CD4-positive, alpha-beta T cell treated with Interleukin-17A for 4 hours (primary cell): ENCODE measurements at places on chromosomes 12 and 14.

DNA sequence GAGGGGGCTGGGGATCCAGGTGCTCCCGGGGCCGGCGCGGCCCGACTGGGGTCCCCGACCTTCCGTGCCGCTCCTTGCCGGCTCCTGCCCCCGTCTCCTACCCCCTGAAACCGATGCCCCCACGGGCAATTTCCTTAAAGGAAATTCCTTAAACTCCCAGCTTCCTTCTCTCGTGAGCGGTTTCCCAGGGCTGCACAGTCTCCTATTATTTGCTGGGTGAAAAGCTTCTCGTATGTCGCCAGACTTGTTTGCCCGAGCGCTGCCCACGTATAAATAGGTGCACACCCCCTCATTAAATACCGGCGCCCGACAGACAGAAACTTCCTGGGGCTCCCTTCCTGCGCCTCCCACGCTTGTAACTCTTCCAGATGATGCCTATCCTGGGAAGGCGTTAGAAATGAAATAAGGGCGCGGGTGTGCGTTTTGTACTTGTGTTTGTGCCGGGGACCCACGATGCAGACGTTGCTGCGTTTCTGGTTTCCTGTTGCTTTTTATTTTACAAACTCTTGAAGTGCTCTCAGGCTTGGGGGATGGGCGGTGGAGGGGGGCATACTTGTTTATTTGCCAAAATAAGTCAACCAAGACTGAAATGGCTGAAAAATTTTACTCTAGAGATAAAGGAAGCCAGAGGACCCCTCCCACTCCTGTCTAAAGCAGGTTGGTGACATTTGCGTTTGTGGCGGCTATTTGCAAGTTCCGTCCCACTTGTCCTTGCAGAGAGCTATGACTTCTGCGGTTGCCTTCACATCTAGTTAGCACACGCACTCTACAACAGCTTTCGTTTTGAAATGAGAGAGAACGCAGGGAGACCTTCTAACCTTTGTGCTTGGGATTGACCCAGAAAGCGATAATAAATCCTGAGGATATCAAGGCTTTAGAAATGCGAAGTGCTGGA, 1.0 kb downstream of the HIP1R start:
- DNase-seq, result peak; percentile 71

- DNase-seq, result no peak
Measured at GRCh38 chr14:89957791-89958190, 2.1 kb downstream of the TDP1 start.

DNA sequence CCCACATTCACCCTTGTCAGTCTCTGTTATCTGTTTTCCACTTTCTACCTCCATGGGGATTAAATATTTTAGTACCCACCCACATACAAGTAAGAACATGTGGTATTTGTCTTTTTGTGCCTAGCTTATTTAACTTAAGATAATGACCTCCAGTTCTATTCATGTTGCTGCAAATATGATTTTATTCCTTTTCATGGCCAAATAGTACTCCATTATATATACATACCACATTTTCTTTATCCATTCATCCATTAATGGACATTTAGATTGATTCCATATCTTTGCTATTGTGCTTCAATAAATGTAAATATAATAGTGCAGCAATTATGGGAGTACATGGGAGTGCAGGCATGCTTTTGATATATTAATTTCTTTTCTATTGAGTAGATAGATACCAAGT, 185.8 kb downstream of the RPAP3 start:
- no peak for DNase-seq

DNA sequence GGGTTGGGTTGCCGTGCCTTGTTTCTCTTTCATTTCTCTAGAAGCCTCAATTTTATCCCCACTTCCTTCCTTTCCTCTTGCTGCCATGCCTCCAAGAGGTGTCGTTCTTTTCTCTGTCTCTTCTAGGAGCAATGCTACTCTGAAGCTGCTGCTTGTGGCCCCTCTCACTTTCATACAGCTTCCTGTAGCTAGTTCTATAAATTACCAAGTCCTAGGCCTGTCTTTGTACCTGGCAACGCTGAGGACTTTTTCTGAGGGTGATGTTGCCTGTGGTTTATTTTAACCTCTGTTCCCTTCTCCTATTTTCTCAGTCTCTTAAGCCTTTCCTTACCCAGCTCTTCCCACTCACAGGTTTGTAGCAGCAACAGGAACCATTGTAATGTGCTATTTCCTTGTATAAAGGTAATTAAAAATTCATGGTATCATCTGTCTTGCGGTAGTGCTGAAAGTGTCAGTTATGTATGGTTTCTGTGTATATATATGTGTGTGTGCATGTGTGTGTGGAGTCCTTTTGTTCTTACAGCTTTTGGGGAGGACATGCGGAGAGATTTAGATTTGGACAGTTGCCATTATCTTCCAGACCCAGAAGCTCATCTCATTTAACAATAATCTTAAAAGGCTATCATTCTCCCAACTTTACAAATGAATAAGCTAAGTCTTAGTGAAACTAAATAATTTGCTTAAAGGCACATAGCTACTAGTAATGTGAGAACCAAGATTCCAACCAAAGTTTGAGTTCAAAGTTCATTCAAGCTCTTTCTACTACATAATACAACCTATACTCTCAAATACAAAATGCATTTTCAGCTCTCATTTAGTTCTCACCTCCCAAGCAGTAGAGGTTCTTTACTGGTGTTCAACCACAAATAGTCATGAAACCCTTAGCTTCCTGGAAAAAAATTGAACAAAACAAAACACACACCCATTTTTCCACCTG, 43.8 kb downstream of the DDHD1 start:
- DNase-seq, result peak; percentile 64

DNA sequence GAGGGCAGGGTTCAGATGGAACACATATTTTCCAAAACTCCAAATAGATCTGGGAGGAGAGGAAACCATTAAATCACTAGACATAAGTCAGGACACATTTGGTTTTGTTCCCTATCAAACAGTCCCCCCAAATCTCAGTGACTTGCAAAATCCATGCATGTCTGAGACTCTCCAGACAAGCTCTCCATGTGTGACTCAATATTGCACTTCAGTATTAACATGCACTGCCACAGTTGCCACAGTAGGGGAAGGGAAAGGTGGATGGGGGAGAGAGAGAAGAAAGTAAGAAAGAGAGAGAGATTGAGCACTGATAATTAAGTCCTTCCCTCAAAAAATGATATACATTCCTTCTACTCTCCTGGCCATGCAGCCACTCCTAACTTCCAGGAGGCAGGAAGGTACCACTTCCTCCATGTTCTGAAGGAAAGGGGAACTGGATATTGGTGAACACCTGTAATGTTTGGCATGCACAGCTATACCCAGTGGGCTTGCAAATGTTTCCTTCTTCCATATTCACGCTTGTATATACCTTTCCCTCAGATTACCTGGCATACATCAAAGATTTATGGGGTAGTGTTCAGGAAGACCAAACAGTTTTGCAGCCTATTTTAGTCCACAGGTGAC, 310.0 kb downstream of the ZFP36L1 start:
- no peak for DNase-seq

- DNase-seq, result no peak
Measured at GRCh38 chr14:60257865-60258264, 8.8 kb downstream of the PPM1A start.

DNA sequence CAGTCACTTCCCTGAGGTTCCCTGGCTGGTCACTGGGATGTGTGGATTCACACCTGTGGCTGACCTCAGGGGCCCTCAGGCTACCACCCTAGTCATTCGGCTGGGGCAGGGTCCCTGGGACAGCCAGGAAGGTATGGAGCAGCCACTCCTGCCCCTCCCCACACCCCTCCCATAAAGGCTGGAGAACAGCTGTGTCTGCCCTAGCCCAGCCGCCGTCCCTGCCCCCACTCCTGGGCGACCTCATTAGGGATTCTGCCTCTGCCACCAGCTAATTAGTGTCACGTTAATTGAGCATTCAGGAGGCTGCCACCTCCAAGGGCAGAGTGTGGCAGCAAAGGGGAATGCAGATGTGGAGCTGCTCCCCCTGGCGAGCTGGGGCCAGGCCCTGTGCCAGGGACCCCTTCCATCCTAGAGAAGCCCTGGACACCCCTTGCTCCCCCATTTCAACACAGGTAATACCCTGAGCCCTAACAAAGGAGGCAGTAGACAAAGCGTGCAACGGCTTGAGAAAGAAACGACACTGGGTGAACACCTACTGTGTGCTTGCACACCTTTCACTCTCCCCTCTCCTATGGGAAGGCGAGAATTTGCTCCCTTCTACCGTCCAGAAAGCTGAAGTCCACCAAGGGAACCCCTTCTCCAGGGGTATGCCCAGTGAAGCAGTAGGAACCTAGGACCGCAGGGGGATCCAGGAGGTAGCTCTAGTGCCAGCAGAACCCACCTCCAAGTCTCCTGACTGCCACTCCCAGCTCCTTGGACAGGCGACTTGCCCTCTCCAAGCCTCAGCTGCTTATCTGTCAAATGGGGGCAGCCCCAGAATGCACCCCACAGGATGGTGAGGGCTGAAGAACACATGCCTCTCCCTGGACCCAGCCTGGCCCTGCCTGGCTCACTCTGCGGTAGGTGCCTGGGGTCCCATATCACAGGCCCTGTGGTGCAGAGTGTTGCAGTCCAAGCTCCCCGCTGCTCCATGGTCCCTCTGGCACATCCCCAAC, 45.1 kb downstream of the FAM222A start:
- no peak for DNase-seq

DNA sequence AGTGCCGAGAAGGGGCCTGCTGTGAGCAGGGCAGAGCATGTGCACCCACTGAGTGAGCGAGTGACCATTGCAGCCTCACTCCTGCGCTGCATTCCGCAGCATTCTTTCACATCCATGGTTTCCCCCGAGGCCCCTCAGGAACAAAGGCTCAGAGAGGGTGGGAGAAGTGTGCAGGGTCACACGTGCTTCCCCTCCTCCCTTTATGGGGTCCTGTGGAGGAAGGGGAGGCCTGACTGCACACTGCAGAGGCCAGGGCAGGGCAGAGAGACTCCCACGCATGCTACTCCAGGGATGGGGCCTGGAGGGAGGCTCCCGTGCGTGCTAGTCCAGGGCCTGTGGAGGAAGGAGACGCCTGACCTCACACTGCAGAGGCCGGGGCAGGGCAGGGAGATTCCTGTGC, 63.2 kb downstream of the DIO3 start:
- DNase-seq, result no peak

DNA sequence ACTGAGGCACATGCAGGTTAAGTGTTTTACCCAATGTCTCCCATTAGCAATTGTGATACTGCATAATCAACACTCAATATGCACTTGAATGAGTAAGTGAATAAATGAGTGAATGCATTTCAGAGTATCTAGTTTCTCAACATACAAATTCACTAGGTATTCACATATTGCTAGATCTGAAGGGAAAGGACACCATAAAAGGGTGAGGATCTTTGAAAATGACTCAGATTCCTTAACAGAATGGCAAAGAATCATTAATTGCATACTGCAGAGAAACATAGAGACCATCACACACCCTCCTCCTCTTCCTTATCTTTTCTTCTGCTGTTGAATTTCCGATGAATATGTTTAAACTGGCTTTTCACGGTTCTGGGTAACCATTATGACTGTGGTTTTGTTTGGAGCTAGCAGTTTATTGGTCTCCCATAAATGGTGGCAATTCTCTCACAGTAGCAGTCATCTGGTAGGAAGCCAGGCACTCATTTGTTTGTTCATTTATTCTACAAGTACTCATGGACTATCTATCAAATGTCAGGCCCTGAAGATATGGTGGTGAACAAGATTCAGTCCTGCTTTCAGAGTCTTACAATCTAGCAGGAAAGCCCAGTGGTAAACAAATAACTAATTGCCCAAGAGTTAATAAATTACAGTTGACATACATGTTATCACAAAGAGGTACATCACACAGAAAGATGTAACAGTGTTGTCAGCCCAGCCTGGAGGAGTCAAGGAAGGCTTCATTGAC, 70.2 kb downstream of the LLPH start:
- no peak for DNase-seq

- DNase-seq, result no peak
Measured at GRCh38 chr14:104792101-104792884, 3.3 kb downstream of the AKT1 start.

GRCh38 chr12:30999723-31000122, 73.2 kb downstream of the TSPAN11 start:
- DNase-seq, result no peak

- peak; percentile 40 for DNase-seq
Measured at GRCh38 chr14:69708586-69709560, 58.1 kb upstream of the SRSF5 start.

DNA sequence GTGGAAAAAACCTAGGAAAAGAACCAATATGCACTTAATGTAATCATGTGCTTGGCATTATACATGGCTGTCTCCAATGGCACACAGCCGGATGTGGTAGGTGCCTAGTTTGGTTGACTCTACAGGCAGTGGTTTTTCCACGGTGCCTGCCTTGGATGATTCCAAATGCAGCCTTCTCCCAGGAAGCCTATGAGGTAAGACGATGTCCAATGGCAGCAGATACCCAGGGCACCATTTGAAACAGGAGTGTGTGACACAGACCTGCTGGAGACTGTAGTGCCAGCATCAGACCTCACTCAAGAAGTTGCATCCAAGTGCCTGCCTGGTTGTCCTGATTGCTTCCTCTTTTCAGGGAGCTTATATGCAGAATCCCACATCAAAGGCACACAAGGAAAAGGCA, 88.0 kb upstream of the VASH1 start:
- DNase-seq, result no peak

DNA sequence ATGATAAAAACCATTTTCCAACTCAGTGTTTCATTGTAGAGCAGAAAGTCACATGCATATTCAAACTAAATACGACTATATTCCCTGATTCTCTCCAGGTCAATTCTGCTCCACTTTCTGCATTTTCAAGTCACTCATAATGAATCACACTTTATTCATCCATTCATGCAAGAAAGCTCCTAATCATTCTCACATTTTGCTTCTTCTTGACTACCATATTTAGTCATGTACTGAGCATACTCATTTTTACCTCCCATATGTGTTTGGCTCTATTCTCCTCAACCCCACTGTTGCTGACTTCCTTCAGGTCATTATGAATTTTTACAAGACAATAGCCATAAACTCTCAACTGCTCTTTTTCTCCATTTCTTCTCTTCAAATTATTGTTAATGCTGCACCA, 43.4 kb upstream of the PIK3C2G start:
- no peak for DNase-seq

DNA sequence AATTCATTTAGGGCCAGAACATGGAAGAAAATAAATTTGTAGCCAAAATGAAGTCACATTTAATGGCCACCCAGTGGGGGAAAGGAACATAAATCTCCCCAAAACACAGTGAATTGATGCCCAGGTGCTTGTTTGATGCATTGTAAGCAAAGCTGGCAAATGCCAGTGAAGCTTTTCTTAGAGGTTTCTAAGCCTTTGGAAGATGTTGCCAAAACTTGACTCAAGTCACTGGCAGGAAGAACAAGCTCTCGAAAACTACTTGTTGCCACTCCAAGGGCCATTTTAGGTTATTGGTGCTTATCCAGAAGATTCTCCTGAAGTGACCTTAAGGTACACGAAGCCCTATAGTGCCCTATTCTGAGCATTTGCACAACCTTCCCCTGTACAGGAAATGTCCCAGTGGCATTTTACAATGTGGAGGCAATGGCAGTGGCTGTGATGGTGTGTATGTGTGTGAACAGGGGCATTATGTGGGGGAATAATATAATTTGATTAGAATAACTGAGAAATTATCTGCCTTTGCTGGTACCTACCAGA, 89.5 kb upstream of the NOVA1 start:
- no peak for DNase-seq
